ENCODE measurements at places on chromosomes 2 and 18.
A peak's percentile ranks its signal among the peaks of the same experiment; 100 is the strongest.

GRCh38 chr2:102803041-102803896 is 41.4 kb downstream of the TMEM182 start:
- peak; percentile 65 for DNase-seq

- DNase-seq = no peak
Measured at GRCh38 chr18:10229458-10229857, 225.0 kb upstream of the APCDD1 start.

- DNase-seq = no peak
Measured at GRCh38 chr2:117068371-117068770, 746.1 kb upstream of the DDX18 start.

DNA sequence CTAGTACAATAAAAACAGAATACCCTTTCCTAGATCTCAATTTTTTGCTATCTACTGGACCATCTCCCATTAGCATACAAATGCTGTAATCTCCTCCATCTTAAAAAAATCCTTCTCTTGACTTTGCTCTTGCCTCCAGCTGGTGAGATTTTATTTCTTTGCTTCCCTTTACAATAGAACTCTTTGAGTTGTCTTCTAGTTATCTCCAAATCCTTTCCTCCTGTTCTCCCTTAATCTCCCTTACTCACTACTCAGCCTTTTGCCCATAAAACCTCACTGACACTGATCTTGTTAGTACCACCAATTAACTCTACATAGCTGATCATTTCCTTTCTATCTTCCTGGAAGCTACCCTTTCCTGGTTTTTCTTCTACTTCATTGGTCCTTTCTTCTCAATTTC is 63.5 kb upstream of the FRZB start:
- no peak for DNase-seq

- DNase-seq = peak; percentile 70
Measured at GRCh38 chr2:36562973-36563532, 34.9 kb downstream of the FEZ2 start.

- no peak for DNase-seq
Measured at GRCh38 chr2:61633250-61633649, 95.1 kb upstream of the XPO1 start.

GRCh38 chr2:80057956-80058355 is 246.6 kb downstream of the LRRTM1 start:
- no peak for DNase-seq

DNA sequence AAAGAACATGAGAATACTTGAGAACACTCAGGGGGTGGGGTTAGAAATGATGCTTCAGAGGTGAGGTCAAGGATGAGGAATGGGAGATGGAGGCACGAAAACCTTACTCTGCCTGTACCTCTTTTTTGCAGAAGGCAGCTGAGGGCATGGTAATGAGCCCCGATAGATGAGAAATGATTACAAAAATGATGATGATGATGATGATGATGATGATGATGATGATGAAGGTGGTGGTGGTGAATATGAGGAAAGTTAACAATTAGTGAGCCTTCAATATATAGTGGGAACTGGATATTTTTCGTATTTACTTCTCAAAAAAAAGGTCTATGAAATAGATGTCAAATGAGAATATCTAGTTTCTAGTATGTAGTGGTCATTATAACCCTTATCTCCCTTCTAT is 584.3 kb downstream of the EPHA4 start:
- no peak for DNase-seq

DNA sequence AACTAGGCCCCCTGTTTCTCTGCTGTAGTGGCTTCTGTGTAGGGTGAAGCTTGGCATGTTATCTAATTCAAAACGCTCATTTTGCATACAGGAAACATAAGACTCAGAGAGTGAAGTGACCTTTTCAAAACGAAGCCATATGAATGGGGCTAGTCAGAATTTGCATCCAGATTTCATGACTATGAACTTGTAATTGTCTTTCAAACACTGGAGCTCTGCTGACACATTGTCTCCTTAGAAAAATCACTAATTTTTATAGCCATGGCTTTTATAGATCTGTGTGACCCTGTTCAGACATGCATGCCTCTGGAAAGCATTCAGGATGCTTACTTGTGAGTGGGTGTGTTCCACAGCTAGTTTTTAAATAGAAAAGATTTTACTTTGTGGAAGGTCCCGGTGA is 444.3 kb upstream of the GCFC2 start:
- no peak for DNase-seq

GRCh38 chr18:21757833-21758232 is 17.2 kb downstream of the MIB1 start:
- no peak for DNase-seq

DNA sequence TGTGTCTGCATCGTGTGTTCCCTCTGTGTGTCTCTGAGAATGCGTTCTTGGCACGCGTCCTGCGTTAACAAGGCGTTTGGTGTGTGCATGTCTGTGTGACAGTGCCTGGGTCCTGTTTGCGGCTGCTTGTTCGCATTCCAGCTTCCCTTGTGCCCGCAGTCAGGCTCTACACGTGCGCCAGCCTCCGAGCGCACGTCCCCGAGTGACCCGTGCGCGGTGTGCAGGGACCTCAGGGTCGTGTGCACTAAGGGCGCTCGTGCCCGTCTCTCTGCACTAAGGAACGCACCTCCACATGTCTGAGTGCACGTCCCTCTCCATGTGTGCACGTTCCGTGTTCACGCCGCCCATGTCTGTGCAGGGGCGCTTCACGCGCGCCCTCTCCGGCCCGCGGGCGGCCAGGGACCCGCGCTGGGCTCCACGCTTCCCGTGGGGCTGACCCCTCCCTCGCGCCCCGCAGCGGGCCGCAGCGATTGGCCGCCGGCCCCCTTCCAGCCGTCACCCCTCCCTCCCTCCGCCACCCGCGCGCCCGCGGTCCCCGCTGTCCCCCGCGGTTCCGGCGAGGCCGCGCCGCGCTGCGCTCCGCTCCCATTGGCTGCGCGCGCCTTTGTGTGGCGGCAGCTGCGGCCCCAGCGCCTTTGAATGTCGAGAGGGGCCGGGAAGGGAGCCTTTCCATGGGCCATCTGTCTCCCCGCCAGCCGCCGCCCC is 229.4 kb downstream of the HAUS1 start:
- DNase-seq = peak; percentile 51

DNA sequence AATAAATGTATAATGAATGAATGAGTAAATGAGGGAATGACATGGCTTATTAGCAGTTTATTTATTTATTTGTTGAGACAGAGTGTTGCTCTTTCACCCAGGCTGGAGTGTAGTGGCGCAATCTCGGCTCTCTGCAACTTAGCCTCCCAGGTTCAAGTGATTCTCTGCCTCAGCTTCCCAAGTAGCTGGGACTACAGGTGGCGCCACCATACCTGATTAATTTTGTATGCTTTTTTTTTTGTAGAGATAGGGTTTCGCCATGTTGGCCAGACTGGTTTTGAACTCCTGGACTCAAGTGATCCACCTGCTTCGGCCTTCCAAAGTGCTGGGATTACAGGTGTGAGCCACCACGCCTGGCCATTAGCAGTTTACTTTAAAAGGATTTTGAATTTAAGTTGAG is 100.3 kb upstream of the CAVIN2 start:
- DNase-seq = no peak

DNA sequence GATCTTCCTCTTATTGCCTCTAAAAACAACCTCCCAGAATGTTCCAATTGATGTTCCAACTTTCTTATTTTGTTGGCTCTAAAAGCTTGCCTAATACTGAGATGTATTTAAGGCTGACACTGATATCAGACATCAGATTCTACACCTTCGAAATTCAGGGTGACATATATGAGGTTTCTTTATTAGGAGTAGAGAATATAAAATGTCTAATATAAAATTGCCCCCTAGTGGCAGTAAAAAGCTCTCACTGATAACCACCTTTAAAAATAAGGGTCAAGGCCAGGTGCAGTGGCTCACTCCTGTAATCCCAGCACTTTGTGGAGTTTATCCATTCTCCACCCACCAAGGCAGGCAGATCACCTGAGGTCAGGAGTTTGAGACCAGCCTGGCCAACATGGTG is 789.7 kb upstream of the SLC39A10 start:
- DNase-seq = peak; percentile 18

- no peak for DNase-seq
Measured at GRCh38 chr2:218313356-218313755, 21.1 kb upstream of the TMBIM1 start.

GRCh38 chr18:52607985-52608384 is 268.0 kb downstream of the DCC start:
- DNase-seq = no peak

DNA sequence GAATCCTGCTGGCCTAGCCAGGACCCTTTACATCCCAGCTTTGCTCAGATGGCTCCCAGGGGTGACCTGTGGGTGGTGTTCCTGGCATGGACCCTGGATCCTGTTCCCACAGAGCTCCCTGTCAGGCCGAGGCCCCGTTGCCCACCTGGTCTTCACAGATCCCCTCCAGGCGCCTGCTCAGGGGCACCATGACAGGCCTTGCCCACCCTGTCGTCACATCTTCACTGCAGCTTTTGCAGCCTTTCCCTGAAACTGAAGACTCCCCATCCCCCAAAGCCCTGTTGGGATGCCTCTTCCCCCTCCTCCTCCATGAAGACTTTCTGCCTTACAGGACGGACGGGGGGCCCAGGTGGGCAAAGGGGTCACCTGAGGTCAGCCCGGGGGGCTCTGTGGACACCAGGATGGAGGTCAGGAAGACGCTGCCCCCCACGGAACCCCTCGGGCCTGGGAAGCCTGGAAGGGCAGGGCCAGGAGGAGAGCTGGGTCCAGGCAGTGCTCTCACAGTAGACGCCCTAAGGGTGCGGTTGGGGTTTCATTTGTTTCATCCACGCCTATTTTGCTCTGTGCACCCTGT is 13.0 kb upstream of the KIF1A start:
- DNase-seq = no peak

DNA sequence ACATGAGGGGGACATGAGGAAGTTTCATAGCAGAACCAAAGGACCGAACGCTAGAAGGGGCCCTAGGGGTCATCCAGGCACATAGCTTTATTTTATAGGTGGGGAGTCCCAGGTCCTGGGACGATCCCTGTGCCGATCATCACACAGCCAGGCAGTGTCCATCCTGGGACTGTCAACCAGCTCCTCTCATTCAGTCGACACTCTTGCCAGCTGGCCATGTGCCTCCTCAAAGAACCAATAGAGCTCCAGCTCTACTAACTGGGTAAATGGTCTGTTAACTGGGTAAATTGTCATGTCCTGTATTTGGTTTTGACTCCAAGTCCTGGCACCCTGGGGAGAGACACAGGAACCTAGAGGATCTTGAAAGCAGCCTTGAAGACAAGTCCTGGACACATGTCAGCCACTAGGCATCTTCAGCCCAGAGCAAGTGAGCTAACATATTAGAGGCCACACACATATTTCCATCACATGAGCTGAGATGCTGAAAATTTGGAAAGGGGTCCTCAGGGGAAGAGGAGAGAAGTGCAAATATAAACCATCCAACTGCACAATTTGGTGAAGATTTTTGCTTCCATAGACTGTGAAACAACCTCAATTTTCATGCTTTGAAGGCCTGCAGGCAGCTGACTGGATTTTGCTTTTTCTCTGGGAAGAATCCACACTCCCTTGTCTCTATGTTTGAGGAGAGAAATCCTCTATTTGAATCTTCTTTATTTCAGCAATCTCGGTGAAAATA is 361.1 kb upstream of the SLC14A2 start:
- DNase-seq = no peak

GRCh38 chr2:180413336-180413735 is 406.2 kb upstream of the CWC22 start:
- DNase-seq = no peak

DNA sequence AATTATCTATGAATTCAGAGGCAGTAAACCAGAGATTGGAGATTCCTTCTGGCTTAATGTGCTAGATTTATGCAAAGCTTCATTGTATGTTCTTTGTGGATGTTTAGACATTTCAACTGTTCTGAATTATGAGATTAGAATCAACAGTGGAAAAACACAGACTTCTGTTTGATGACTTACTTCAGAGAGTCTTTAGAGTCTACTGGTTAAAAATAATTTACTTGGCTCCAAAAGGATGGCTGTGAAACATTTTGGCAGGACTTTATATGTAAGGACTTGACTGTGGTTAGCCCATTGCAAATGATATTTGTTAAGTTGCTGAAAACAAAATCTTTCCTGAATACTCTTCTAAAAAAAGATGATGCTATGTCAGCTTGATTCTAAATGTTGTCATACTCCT is 25.5 kb upstream of the LRRC30 start:
- no peak for DNase-seq

- no peak for DNase-seq
Measured at GRCh38 chr2:157938556-157938955, 62.4 kb upstream of the ACVR1 start.

DNA sequence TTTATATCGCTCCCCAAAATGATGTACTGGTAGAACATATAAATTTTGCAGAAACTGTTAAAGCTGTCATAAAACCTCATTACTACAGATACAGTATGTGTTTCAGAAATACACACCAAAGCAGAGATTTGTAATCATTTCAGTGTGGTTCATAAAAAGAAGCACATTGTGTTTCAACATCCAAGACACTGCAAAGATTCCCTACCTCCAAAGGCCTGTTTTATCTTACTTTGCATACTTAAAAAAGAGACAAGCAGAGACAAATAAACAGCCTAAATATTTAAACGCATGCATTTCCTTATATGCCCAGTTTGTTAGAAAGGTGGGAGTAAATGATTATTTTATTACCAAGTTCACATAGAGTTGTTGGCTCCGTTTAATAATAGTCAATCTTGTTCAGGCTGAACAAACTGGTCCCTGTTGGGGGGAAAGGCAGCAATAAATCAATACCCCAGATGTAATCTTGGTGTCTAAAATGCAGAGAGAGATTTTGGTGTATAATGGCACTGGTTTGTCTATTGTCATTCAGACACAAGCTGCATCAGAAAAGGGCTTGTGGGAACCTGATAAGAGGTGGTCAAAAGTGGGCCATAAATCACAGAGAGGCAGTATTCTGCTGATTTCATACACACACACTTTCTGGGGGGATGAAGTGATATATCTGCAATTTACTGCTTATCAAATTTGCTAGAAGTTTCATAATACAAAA is 321.4 kb upstream of the ETAA1 start:
- no peak for DNase-seq

GRCh38 chr2:170587117-170587516 is 128.0 kb upstream of the SP5 start:
- no peak for DNase-seq

DNA sequence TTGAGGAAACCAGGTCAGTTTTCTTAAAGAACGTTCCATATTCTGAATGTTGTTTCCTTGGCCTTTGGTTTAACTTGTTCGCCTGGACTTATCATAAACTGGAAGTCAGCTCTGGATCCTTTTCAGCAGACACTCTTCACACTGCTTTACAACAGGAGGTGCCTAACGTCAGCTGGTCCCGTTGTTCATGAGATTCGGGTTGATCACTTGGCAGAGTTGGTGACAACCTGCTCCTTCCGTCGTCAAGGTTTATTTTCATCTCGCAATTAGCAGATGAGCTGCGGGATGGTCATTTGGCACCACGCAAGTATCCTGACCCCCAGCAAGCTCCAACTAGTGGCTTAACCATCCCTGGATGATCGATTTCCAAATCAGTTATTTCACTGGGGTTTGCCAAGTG is 23.0 kb upstream of the BIN1 start:
- no peak for DNase-seq

DNA sequence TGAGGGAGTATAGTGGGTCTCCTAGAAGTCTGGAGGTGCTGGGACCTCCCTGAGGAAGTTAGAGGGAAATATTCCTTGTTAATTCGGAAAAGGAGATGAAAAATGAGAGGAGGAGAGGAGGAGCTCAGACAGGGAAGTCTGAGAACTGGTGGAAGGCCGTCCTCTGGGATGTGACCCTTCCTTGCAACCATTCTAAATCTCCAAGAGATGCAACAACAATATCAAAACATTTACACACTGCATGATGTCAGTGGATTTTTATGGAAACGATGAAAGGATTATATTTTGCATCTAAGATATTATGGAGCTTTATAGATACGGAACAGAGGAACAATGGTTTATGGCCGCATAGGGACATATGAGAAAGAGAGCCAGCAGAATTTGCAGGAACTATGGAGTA is 49.8 kb upstream of the COBLL1 start:
- no peak for DNase-seq

Measured in NB4 (cell line).